AG10803 (cell line): ENCODE measurements at places on chromosomes 12 and 14.

GRCh38 chr12:72219937-72220336, 52.2 kb upstream of the TRHDE start:
- no peak for DNase-seq

DNA sequence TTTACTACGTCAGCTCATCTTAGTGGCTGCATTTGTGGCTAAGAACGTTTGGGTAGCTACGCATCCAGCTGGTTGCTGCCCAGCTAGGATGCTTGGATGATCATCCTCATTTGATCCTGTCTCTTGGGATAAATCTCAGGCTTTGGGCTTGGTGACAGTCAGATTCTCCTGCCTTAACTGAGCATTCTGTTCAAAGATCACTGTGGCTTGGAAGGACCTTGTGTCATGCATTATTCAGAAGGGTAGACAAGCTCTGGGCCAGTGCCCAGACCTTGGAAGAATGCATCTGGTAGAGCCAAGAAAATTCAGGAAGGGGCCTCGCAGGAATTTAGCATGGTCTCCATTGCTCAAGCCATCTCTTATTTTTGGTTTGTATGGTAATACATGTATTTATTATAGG, 188.4 kb downstream of the NRXN3 start:
- no peak for DNase-seq

DNA sequence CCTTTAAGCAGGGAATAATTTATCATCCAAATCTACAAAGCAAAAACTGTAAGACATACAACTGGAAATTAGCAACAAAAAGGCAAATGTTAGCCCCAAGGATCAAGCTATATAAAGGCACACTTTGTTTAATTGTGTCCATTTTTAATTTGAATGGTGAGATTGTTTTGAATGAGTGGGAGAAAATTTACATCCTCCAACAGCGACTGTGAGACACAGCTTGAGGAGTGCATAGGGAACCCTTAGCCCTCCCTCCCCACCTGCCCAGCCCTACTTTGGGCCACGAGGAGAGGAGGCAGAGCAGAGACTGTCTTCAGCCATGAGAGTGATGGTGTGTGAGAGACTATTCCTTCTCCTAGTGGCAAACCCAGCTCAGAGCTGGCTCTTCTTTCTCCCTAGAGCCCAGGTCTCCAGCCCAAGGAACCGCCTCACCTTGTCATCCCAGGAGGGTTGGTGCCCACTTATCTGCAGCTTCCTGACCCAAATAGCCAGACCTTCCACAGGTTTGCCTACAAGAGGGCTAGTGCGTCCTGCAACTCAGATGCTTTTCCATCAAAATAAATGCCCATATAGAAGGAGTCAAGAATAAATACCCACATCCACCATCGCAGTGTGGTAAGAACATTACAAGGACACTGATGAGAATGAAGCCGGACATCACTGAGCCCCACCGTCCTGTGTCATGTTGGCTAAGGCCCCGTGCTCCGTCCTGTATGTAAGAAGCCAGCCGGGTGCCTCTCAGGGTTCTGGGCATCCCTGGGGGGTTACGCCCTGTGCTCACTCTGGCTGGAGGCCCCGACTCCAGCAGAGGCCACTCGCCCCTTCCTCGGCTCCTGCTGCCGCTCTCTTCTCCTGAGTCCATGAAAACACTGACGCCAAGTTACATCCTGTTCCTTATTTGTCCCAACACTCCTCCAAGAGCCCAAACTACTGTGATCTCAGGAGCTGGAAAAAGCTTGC, 36.4 kb upstream of the C14orf180 start:
- no peak for DNase-seq

- peak; percentile 74 for DNase-seq
Measured at GRCh38 chr12:96486751-96487613, 2.4 kb upstream of the CFAP54 start.

GRCh38 chr14:94795372-94795771, 25.5 kb upstream of the GSC start:
- no peak for DNase-seq

DNA sequence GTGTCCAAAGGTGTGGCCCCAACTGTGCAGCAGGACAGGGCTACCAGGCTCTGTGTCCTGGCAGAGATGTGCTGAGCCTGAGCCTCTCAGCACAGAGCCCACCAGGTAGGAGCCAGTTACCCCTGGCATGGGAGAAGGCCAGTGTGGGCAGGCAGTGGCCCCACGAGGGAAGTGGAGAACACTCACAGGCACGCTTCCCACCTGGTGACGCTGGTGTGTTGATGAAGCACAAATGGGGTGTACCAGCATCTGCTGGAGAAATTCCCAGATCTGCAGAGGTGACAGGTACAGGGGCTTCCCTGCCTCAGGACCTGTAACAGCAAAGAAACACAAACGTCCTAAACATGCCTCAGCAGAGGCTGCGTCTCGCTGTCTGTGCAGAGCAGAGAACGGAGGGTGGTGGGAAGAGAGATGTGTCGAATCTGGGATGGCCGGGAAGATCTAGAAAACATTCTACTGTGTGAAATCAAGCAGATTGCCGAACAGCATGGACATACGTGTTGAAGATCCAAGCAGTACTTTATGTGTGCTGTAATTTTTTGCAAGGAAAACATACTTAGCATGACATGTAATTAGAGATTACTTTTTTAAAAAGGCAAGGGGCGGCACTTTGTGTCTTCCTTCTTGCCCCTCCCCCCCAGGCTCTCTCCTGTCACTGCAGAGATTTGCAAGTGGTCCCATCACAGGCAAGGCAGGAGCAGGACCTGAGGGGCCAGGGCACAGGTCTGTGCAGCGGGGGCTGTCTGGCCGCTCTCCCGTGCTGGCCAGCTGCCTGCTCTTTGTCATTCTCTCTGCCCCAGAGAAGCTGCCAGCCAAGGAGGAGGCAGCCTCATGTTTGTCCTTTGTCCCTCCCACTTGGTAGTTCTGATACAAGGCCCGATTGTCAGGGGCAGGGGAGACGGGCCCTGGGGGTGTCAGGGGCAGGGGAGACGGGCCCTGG, 17.3 kb downstream of the HIP1R start:
- no peak for DNase-seq

DNA sequence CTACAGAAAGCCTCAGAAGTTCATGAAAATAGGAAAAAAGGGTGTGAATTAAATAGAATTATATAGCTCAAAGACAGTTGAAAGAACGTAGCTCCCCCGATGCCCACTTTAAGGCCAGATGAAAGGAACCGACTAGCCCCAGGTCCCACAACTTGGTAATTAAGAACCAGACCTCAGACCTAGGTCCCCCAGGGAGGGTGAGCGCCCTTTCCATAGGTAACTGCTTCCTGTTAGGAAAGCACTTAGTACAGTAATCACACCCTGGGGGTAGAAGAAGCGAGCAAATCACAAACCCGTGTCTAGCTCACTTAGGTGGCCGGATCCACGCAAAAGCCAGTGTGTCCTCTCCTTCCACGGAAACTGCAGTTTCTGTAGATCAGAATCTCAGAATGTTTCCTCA, 77.1 kb downstream of the PLXNC1 start:
- DNase-seq = no peak
